ENCODE measurements at places on chromosomes 2 and 18. TPM values are rescaled to one million over a fixed set of nuclear protein-coding genes. Genes with fewer than 3 reads are reported as not detected.

Gene SCYGR4
- total RNA-seq: not detected

Gene LCT
- total RNA-seq: not detected

Gene TTN
- total RNA-seq: 2.0 TPM

Gene TMEM150A
- total RNA-seq: 20.0 TPM

Gene CXCR2
- 2.6 TPM for total RNA-seq

Gene CNGA3
- not detected for total RNA-seq

Gene PLCD4
- total RNA-seq: 0.95 TPM

Gene DSEL
- total RNA-seq: 6.2 TPM

Gene FOXD4L1
- 0.14 TPM for total RNA-seq

GRCh38 chr2:15858466-15858865 is 81.9 kb upstream of the MYCN start:
- DNase-seq: no peak

- no peak for DNase-seq
Observed at GRCh38 chr2:114614592-114614991, 172.2 kb downstream of the DPP10 start.

DNA sequence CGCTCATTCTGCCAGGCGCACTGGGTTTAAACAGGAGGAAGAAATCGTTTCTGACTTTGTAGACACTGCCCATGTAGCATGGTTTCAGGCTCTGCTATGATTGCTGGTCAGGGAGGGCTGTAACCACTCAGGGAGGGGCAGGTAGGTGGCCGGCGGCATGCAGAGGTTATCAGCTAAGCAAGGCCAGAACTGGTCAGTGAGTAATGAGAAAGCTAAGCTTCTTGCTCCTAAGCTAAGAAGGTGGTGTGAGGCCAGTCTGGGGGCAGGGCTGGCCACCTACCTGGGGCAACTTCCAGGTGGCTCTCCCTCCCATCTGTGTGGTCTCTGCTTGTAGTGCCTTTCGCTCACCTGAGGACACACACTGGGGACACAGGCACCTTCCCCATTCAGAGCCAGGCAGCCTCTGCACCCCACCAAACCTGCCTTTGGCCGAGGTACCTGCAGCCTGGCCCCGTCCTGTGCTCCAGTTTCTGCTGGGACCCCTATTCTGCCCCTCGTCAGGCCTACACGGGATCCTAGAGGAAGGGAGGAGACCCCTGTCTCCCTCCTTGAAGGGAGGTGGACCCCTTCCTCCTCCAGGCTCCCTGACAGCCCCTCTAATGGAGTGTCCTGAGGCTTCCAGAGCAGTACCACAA is 195.9 kb downstream of the SEPTIN10 start:
- DNase-seq: no peak

DNA sequence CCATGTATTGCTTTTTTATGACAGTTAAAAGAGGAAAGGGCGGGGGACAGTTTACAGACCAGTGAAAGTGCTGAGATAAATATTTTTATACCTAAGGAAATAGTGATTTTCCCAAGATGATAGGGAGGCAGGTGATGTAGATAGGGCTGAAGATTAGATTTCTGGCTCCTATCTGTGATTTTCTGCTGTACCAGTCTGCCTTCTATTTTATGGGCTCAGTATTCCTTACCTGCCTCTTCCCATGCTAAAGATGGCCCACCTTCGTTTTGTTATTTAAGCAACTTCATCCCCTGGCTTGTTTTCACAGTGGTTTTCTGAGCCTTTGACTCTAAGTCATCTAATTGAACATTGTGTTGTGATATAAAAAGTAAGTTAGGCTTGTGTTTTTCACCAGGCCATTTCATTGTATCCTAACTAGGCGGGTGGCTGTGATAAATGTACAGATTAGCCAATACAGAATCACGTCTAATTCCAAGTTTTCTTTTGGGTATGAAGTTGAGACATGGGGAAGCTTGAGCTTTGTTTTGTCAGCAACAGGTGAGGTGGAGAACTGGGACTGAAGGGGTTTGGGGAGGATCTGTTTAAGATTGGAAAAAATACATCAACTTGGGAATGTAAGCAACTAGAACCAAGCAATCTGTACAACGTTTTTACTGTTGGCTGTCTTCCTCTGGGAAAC is 5.2 kb downstream of the RPL37A start:
- no peak for DNase-seq

GRCh38 chr18:55886886-55887285 is 298.9 kb upstream of the TCF4 start:
- no peak for DNase-seq

DNA sequence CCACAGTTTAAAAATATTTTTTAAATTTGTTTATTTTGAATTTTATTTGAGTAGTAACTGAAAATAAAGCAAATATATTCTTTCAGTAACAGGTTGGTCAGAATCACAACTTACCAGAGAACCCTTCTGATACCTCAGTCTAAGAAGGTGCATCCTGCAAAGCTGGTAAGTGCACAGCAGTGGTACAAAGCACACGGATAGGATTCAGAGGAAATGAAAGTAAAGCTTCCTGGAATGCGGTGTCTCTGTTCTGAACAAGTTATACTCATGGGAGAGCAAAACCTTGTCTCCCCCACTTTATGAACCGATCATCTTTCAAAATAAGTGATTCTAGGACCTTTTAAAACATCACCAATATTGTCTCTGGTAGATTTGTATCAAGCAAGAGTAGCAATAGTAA is 398.3 kb downstream of the TMX3 start:
- no peak for DNase-seq

DNA sequence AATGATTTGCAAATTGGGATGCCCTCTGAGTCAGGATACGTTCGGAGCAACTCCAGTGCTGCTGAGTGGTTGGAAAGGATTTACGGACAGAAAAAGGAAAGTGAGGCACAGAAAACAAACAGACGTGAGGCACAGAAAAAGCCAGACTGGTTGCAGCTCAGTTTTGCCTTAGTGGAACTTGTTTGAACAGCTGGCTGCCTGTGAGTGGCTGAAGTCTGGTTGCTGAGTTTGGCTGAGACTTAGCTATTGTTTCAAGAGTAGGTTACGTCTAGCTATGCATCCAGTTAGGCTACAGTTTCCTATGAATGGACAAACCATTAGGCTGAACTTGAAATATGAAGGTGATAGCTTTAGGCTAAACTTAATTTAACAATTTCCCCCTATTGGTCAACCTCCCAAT is 256.6 kb downstream of the VAPA start:
- no peak for DNase-seq

DNA sequence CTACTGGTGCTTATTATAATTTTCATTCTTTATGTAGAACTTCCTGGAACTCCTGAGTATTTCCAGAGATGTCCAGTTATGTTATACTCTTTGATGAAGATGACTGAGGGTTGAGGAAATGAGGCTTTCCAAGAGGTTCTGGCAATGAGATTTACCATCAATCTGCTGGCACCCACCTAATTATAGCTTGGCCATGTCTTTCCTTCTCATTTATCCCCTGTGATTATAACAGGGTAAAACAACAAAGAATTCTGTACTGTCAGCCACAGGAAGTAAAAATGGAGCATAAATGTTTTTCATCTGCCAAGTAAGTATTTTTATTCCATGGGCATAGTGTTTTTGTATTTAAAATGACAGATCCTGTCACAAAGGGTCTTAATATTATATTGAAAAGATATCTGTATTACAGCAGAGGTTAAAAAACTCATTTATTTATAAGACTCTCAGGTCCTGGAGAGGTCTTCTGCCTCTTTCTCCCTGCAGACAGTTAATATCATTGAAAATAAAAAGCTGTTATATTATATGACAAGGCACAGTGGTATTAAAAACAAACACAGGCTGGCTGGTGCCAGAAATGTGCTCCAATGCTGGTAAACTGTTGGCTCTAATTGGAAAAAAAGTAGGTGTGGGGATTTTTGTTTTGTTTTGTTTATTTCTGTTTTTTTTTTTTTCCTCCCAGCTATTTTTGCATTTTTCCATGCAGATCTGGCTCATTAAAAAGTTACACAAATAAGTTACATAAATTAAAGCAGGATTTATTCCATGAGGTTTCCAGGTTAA is 1764.1 kb upstream of the CELF4 start:
- no peak for DNase-seq

DNA sequence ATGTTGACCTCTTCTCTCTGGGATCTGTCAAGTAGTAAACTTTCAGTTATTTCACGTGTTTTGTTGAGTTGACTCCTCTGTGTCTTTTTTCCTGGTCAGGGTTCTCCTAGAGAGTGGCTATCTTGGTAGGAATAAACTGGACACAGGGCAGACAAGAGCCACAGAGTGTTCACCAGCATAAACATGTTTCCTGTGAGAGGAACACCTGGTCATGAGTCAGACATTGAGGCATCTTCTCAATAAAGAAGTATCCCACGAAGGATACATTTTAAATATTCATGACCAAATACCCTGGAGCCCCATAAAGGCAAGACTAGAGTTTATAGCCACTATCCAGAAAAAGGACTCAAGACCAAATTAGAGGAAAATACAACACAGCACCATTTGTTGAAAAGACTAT is 269.7 kb upstream of the ZNF521 start:
- DNase-seq: no peak

GRCh38 chr2:230913406-230914143 is 11.5 kb downstream of the GPR55 start:
- peak; percentile 31 for DNase-seq

GRCh38 chr2:64792300-64792699 is 138.6 kb upstream of the SERTAD2 start:
- no peak for DNase-seq

GRCh38 chr2:64637000-64637635 is 16.6 kb downstream of the SERTAD2 start:
- DNase-seq: no peak

GRCh38 chr18:36309436-36310391 is 12.2 kb downstream of the FHOD3 start:
- no peak for DNase-seq

- DNase-seq: no peak
Observed at GRCh38 chr2:133716166-133716565, 147.9 kb upstream of the NCKAP5 start.

DNA sequence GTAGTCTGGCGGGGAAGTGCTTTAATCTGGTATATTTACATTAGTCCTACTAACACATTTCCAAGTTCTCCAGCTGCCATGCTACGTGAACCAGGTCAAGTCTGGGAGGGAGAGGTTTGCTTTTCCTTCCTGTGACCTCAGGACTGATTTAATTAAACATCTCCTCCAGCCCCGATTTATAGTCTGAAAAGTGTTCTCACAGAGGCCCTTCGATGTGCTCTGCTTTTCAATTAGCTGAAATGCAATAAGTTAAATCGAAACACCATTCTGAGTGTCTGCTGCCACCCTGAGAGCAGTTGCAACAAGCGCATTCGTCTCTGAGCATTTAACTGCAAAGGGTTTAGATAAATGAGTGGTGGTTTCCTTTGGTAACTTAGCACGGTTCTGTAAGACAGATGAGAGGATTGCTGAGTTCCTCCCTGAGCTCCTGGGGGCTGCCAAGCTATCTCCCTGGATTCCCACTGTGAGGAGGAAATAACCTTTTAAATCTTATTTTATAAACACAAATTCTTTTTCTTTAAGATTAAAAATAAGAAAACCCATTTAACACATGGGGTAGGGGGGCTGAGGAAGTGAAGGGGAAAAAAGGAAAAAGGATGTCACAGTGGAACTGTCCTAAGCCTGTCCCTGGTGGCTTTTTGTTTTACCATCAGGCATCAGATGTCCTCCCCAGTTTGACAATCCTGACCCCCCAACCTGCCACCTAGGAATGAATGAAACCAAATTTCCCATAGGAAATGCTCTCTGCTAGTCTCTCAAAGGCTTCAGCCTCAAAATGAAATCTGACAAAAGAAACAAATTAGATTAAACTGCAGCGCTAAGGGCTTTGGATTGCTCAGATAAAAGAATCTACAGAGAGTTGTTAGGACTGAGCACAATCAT is 56.5 kb upstream of the CREB1 start:
- peak; percentile 25 for DNase-seq

- DNase-seq: no peak
Observed at GRCh38 chr2:25566694-25567093, 106.7 kb downstream of the DTNB start.

DNA sequence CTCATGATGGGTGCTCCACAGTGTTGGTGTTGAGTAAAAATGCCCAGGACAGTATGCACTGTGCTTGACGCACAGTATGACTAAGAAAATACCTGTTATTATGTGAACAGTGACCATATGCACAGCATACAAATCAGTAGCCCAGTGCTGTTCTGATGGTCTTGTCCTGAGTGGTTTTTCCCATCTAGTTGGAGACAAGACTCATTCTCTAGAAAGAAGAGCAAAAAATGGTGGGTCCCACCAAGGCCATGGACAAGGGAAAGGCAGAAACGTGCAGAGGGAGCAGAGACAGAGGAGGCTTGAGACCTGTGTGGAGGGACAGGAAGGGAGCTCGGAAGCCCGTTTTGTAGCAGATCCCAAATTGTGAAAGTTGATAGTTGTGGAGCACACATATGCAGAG is 987 bp upstream of the SMIM21 start:
- DNase-seq: no peak

DNA sequence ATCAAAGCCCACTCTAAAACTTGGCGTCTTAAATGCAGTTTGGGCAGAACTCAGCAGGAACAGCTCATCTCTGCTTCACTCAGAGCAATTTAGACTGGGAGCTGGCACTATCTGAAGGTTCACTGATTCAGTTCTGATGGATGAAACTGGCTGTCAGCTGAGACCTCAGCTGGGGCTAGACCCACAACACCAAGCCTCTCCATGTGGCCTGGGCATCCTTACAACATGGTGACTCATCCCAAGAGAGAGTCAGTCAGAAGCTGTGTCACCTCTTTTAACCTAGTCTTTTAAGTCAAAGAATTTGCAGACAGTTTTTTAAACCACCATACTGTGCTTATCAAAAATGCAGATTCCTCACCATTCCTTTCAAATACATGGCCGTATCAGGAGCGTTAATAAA is 62.6 kb upstream of the ZNF397 start:
- no peak for DNase-seq

DNA sequence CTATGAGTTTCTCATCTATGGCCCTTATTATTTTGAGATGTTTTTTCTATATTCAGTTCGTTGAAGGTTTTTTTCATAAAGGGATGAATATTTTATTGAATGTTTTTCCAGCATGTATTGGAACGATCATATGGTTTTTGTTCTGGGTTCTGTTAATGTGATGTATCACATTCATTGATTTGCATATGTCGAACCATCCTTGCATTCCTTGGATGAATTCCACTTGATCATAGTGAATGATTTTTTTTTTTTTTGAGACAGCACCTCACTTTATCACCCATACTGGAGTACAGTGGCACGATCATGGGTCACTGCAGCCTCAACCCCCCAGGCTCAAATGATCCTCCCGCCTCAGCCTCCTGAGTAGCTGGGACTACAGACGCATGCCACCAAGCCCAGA is 5.5 kb upstream of the NEMP2 start:
- DNase-seq: no peak

- DNase-seq: peak; percentile 45
Observed at GRCh38 chr2:43073401-43073825, 153.0 kb downstream of the ZFP36L2 start.

GRCh38 chr2:168685600-168686451 is 116.6 kb upstream of the NOSTRIN start:
- DNase-seq: no peak

- DNase-seq: no peak
Observed at GRCh38 chr2:86617738-86618137, 5.9 kb downstream of the RNF103 start.

All from right lobe of liver (tissue), 6 donors.